B cell (primary cell): ENCODE measurements at places on chromosomes 4 and X. TPM values are rescaled to one million over a fixed set of nuclear protein-coding genes. Genes with fewer than 3 reads are reported as not detected.

GRCh38 chr4:2301806-2302205, 39.9 kb upstream of the MXD4 start:
- H3K4me3 ChIP-seq, result no peak overlapping the region
- no peak for DNase-seq
- no peaks in the 10 kb centered on the region for H3K27me3 ChIP-seq
- H3K27ac ChIP-seq, result no peak overlapping the region
- H3K4me1 ChIP-seq, result peaks cover 8% of the 10 kb centered on the region

The IL21 gene
- not detected in 2 replicates for total RNA-seq

- H3K36me3 ChIP-seq, result no peaks in the 10 kb centered on the region
- DNase-seq, result no peak
- H3K27me3 ChIP-seq, result no peaks in the 10 kb centered on the region
These were observed 126.4 kb downstream of the KDR start for GRCh38 chr4:54999003-54999402.

DNA sequence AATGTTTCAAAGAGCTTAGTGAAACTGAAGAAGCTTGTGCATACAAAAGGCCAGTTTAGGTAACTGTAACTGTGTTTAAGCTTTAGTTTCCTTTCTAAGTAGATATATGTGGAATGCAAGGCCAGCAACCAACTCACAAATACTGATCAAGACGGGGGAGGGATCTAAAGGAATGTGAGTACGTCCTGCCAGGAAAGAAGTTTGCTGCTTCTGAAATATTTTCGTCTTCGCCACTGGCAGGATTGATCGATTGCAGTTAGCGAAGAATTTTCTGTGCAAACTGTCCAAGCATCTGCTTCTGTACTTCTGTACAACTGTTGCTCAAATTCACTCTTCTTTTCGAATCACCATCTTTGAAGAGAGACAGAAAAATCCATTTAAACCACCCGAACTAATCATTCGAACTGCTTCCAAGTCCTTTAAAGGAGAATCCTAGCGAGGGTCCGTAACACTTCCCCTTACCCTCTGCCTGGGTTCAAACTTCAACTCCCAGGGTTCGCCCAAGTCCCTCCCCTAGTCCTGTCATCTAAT, 373 bp upstream of the INTS6L start:
- peak overlapping the region; percentile 64 for H3K4me3 ChIP-seq
- peak overlapping the region; percentile 17 for H3K27ac ChIP-seq
- peaks cover 14% of the 10 kb centered on the region for H3K4me1 ChIP-seq
- no peak for DNase-seq
- no peaks in the 10 kb centered on the region for H3K27me3 ChIP-seq

The CCKAR gene
- total RNA-seq, result not detected in 2 replicates

The DMP1 gene
- total RNA-seq, result not detected in 2 replicates

GRCh38 chrX:100424012-100424411, 13.9 kb upstream of the PCDH19 start:
- no peaks in the 10 kb centered on the region for H3K36me3 ChIP-seq
- H3K4me1 ChIP-seq, result no peaks in the 10 kb centered on the region
- H3K27ac ChIP-seq, result no peak overlapping the region
- H3K27me3 ChIP-seq, result no peaks in the 10 kb centered on the region
- DNase-seq, result no peak

DNA sequence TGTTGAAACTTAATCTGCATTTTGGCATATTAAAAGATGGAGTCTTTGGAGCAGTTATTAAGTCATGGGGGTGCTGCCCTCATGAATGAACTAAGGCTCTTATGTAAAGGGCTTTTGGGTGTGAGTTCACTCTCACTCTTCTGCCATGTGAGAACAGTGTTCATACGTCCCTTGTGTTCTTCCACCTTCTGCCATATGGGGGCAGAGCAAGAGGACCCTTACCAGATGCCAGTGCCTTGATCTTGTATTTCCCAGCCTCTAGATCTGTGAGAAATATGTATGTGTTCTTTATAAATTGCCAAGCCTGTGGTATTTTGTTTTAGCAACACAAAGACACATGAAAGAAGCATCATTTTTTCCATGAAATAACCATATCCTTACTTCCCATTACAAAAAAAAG, 213.9 kb downstream of the SPOCK3 start:
- H3K4me3 ChIP-seq, result no peak overlapping the region
- H3K27ac ChIP-seq, result no peak overlapping the region
- no peaks in the 10 kb centered on the region for H3K4me1 ChIP-seq
- no peaks in the 10 kb centered on the region for H3K27me3 ChIP-seq
- DNase-seq, result no peak
- H3K36me3 ChIP-seq, result no peaks in the 10 kb centered on the region

The PAGE2B gene
- total RNA-seq, result 0.67 TPM in 1 of 2 replicates, not detected in the other

- H3K27ac ChIP-seq, result no peak overlapping the region
- no peaks in the 10 kb centered on the region for H3K4me1 ChIP-seq
- no peak overlapping the region for H3K4me3 ChIP-seq
- no peaks in the 10 kb centered on the region for H3K27me3 ChIP-seq
These were observed 379.9 kb downstream of the TRAM1L1 start for GRCh38 chr4:116705466-116705865.

DNA sequence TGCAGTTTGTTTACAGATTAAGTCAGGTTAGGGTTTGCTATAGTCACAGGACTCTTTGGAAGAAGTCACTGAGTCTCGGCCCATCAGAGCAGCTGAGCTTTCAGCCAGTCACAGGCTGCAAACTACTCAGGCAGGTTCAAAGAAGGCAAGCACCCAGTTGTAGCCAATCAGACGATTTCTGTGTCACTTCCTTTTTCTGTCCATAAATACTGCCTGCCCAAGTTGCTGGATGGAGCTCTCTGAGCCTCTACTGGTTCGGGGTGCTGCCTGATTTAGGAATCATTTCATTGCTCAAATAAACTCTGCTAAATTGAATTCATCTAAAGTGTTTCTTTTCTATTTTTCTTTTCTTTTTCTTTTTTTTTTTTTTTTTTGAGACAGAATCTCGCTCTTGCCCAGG, 7.3 kb upstream of the SH3BP2 start:
- DNase-seq, result peak; percentile 77
- no peaks in the 10 kb centered on the region for H3K36me3 ChIP-seq
- H3K4me1 ChIP-seq, result peaks cover 57% of the 10 kb centered on the region

GRCh38 chr4:40881096-40881495, 131.3 kb downstream of the NSUN7 start:
- no peak overlapping the region for H3K4me3 ChIP-seq
- H3K4me1 ChIP-seq, result no peaks in the 10 kb centered on the region
- DNase-seq, result no peak
- no peaks in the 10 kb centered on the region for H3K27me3 ChIP-seq
- no peak overlapping the region for H3K27ac ChIP-seq

DNA sequence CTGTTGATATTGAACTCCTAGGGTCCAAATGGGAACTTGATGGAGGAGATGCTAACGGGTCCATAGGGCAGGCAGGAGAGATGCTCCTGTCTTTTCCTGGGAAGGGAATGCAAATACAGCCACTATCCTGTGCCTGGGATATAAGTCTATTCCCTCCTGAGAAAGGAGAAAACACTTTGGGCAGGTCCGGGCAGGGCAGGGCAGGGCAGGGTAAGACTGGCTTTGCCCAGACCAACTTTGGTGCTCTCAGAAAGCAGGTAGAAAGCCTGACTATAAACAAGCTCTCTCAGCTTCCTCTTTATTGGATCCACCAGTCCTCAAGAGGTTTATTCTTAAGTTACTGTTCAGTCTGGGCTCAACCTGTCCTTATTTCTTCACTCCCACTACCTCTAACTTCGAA, 232.3 kb downstream of the PTTG2 start:
- no peaks in the 10 kb centered on the region for H3K27me3 ChIP-seq
- no peaks in the 10 kb centered on the region for H3K36me3 ChIP-seq
- H3K27ac ChIP-seq, result no peak overlapping the region
- no peak for DNase-seq
- H3K4me3 ChIP-seq, result no peak overlapping the region
- H3K4me1 ChIP-seq, result no peaks in the 10 kb centered on the region

DNA sequence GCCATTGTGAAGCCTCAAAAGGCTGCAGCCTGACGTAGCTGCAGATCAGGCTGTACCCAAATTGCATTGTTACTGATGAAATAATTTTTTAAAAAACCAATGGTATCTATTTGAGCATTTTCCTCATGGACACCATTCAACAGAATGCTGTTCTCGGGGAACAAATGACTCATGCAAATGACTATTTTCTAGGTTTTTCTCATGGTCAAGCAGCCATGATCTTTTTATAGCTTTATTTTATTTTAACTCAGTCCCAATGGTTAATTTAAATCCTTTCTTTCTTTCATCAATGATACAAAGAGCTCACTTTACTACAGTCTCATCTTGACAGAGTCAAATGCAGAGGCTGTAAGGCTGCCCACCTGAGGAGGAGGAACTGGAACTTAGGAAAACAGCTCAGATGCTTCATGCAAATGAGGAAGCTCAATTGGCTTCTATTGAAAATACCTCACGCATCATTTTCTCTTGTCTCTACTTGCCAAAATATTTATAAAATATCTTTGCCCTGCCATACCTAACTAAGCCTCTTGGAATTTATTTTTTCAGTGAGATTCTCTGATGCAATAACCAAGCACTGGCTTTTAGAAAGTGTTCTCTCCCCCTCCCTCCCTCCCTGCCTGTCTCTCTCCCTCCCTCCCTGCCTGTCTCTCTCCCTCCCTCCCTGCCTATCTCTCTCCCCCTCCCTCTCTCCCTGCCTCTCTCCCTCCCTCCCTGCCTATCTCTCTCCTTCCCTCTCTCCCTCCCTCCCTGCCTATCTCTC, 81.0 kb downstream of the SORBS2 start:
- peaks cover 7% of the 10 kb centered on the region for H3K27me3 ChIP-seq
- H3K36me3 ChIP-seq, result no peaks in the 10 kb centered on the region
- H3K27ac ChIP-seq, result no peak overlapping the region
- H3K4me1 ChIP-seq, result peaks cover 26% of the 10 kb centered on the region

The ARMCX1 gene
- 0.17 TPM in 2 replicates for total RNA-seq

GRCh38 chrX:65528705-65529340, 5.8 kb downstream of the LAS1L start:
- peak; percentile 57 for DNase-seq
- no peak overlapping the region for H3K27ac ChIP-seq
- H3K4me3 ChIP-seq, result no peak overlapping the region
- peaks cover 8% of the 10 kb centered on the region for H3K4me1 ChIP-seq

- H3K4me3 ChIP-seq, result no peak overlapping the region
- DNase-seq, result no peak
- no peaks in the 10 kb centered on the region for H3K36me3 ChIP-seq
- H3K27me3 ChIP-seq, result no peaks in the 10 kb centered on the region
- no peak overlapping the region for H3K27ac ChIP-seq
- no peaks in the 10 kb centered on the region for H3K4me1 ChIP-seq
These were observed 1178.9 kb upstream of the DIAPH2 start for GRCh38 chrX:95505721-95506120.

GRCh38 chr4:182764137-182764536, 153.0 kb downstream of the DCTD start:
- H3K27ac ChIP-seq, result no peak overlapping the region
- DNase-seq, result no peak
- no peaks in the 10 kb centered on the region for H3K4me1 ChIP-seq
- H3K4me3 ChIP-seq, result no peak overlapping the region
- no peaks in the 10 kb centered on the region for H3K36me3 ChIP-seq

The ADRA2C gene
- not detected in 2 replicates for total RNA-seq

The GABRE gene
- total RNA-seq, result not detected in 2 replicates

The UXT gene
- 177 and 183 TPM in 2 replicates for total RNA-seq

The PNMA5 gene
- 0.62 and 1.1 TPM in 2 replicates for total RNA-seq

The UGT2A3 gene
- total RNA-seq, result not detected in 2 replicates

The FAM53A gene
- total RNA-seq, result 1.8 and 4.2 TPM in 2 replicates

GRCh38 chrX:108332281-108332680, 105.9 kb downstream of the COL4A6 start:
- DNase-seq, result no peak
- no peak overlapping the region for H3K27ac ChIP-seq
- no peaks in the 10 kb centered on the region for H3K27me3 ChIP-seq
- no peaks in the 10 kb centered on the region for H3K4me1 ChIP-seq
- H3K36me3 ChIP-seq, result no peaks in the 10 kb centered on the region
- H3K4me3 ChIP-seq, result no peak overlapping the region

DNA sequence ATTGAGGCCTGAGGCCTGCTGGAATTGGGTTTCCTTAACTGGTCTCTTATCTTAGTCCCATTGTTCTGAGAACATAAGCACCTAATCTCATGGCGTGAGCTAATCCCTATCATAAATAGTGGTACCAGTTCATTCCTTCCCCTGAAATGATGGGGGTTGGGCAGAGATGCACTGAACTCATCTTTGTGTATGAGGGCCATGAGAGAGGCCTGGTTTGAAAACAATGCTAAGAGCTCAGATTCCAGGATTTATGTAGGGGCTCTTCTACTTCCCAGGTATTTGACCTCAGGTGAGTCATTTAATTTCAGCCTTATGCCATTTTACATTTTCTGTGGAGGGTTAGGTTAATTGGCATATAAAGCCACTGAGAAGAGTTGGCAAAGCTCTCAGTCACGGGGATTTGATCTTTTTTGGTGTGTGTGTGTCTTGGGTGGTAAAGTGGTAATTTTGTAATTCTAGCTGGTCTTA, 4.4 kb downstream of the RBM3 start:
- no peaks in the 10 kb centered on the region for H3K27me3 ChIP-seq
- H3K36me3 ChIP-seq, result no peaks in the 10 kb centered on the region
- peaks cover 15% of the 10 kb centered on the region for H3K4me1 ChIP-seq
- H3K27ac ChIP-seq, result no peak overlapping the region
- H3K4me3 ChIP-seq, result no peak overlapping the region
- no peak for DNase-seq

The EREG gene
- not detected in 2 replicates for total RNA-seq

The SPANXN2 gene
- not detected in 2 replicates for total RNA-seq

The PDGFC gene
- 0.10 TPM in 1 of 2 replicates, not detected in the other for total RNA-seq

The STARD8 gene
- total RNA-seq, result 0.46 and 0.54 TPM in 2 replicates

DNA sequence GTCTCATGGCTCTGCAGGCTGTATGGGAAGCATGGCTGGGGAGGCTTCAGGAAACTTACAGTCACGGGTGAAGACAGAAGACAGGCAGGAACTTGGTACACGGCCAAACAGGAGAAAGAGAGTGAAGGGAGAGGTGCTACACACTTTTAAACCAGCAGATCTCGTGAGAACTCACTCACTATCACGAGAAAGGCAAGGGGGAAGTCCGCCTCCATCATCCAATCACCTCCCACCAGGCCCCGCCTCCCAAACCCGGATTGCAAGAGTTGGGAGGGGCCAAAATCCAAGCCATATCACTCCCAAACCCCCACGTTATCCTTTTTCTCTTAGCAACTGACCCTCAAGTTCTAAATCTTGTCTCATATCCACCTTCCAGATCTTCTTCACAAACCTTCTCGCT, 1710.5 kb upstream of the TENM3 start:
- no peaks in the 10 kb centered on the region for H3K4me1 ChIP-seq
- no peaks in the 10 kb centered on the region for H3K27me3 ChIP-seq
- H3K27ac ChIP-seq, result no peak overlapping the region
- H3K4me3 ChIP-seq, result no peak overlapping the region

The PRRG3 gene
- not detected in 2 replicates for total RNA-seq
